ENCODE measurements at places on chromosomes 2 and 18.

DNA sequence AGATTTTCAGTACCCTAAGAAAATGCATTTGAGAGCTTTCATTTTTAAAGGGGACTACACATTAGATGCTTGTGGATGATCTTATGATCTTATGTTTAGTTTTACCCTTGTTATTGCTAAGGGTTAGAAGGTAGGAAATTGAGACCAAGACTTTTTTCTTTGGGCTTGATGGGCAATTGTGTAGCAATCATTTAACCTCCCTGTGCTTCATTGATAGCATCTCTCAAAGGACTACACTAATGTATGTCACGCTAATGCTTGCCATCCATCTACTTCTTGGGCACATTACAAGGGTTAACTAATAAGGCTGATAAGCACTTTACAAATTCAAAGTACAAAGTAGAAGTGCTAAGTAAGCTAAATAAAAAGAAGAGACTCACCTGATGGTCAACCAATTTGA, 189.3 kb upstream of the LRP1B start:
- DNase-seq: no peak

GRCh38 chr2:86416146-86416545, 25.0 kb upstream of the KDM3A start:
- no peak for DNase-seq

GRCh38 chr2:128468186-128468920, 149.7 kb upstream of the HS6ST1 start:
- DNase-seq: no peak

GRCh38 chr2:109607766-109608165, 6.0 kb downstream of the SEPTIN10 start:
- DNase-seq: no peak

- DNase-seq: no peak
These were observed 360.0 kb downstream of the PTPRM start for GRCh38 chr18:7927119-7927518.

- DNase-seq: no peak
These were observed 87.4 kb upstream of the SALL3 start for GRCh38 chr18:78892177-78892576.

DNA sequence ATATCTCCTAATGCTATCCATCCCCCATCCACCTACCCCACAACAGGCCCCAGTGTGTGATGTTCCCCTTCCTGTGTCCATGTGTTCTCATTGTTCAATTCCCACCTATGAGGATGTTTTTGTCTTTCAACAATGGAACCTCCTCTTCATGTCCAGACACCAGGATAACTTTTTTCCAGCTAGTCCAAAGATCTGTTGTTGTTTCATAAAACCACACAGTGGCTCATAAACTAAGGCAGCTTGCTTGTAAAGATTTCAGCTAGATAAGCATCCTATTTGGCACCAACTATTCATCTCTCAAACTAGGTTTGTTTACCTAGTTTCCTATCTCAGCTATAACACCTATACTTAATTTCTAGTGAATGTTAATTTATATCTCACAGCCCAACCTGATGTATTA, 937.7 kb downstream of the TRIB2 start:
- DNase-seq: no peak

- peak; percentile 20 for DNase-seq
These were observed 447 bp downstream of the RETSAT start for GRCh38 chr2:85353876-85354285.

DNA sequence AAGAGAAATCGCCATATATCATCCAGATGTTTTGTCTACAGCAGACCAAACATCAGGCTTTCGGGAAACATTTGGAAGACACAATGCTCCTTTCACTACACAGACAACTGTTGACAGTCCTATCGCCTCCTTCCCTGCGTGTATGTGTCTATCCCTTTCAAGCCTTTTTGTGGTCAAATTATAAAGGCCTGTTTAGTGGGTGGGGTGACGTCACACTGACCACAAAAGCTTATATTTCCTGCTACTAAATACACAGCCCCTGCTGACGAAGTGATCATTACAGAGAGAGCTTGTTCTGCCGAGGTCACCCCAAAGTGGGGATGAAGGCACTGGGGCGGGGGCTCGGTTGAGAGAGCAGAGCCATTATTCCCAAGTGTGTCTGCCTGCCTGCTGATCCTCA, 302.7 kb upstream of the TNP1 start:
- DNase-seq: peak; percentile 69

- peak; percentile 84 for DNase-seq
These were observed 625 bp downstream of the ARPC2 start for GRCh38 chr2:218217360-218218267.
